GM23248 (cell line): ENCODE measurements at places on chromosomes 2 and 18. TPM values are rescaled to one million over a fixed set of nuclear protein-coding genes. Genes with fewer than 3 reads are reported as not detected.

The MOGAT1 gene
- total RNA-seq, result not detected in 2 replicates

The SLC39A6 gene
- 104 and 115 TPM in 2 replicates for total RNA-seq

The IL1F10 gene
- not detected in 2 replicates for total RNA-seq

The CNPPD1 gene
- total RNA-seq, result 34.5 and 35.2 TPM in 2 replicates

The DNAJB2 gene
- total RNA-seq, result 50.5 and 53.7 TPM in 2 replicates

The ABCG5 gene
- total RNA-seq, result not detected in 2 replicates

The HPCAL1 gene
- 36.5 and 65.4 TPM in 2 replicates for total RNA-seq

The CYP27C1 gene
- total RNA-seq, result 0.13 and 0.65 TPM in 2 replicates

The APOB gene
- not detected in 2 replicates for total RNA-seq

The NGEF gene
- total RNA-seq, result 0.43 TPM in 1 of 2 replicates, not detected in the other

The ICA1L gene
- total RNA-seq, result 5.4 and 8.1 TPM in 2 replicates

The TUBA3E gene
- total RNA-seq, result not detected in 2 replicates

The SERPINB11 gene
- total RNA-seq, result not detected in 2 replicates

The SNRNP200 gene
- total RNA-seq, result 30.6 and 34.2 TPM in 2 replicates

The POMC gene
- total RNA-seq, result 2.5 and 5.8 TPM in 2 replicates

The NT5DC4 gene
- total RNA-seq, result not detected in 2 replicates

The ABCA12 gene
- total RNA-seq, result not detected in 2 replicates

The KATNAL2 gene
- total RNA-seq, result 3.9 and 9.6 TPM in 2 replicates

The TGFBRAP1 gene
- 9.0 and 11.3 TPM in 2 replicates for total RNA-seq

The ASTL gene
- 0.25 TPM in 1 of 2 replicates, not detected in the other for total RNA-seq

The RUFY4 gene
- not detected in 2 replicates for total RNA-seq

The SH3RF3 gene
- 3.3 and 5.2 TPM in 2 replicates for total RNA-seq
